ENCODE measurements at places on chromosomes 5 and 9.

DNA sequence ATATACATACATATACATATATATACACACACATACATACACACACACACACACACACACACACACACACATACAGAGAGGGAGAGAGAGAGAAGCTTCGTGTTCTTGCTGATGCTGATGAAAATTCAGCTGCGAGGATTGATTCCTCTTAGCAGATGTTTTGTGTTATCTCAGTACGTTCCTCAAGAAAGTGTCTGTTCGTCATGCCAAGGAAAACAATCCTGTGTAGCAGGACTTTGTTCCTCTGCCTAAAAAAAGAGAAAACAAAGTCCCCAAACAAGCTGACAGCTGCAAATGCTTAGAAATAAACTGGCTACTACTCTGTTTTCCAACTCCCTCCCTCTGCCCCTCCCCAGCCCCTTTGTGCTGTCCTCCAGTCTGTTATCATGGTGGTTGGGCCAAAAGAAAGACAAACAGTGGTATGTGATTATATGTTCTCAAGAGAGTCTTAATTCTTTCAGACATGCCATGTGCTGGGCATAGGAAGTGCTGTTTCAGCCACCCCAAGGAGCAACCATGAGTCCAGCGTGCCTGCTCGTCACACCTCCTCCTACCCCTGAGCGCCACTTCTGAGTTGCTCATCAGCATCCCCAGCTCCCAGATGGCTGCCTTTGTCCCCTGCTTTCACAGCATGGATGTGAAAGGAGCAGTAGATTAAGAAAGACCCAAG lies 71.5 kb upstream of the EQTN start:
- DNase-seq: no peak

DNA sequence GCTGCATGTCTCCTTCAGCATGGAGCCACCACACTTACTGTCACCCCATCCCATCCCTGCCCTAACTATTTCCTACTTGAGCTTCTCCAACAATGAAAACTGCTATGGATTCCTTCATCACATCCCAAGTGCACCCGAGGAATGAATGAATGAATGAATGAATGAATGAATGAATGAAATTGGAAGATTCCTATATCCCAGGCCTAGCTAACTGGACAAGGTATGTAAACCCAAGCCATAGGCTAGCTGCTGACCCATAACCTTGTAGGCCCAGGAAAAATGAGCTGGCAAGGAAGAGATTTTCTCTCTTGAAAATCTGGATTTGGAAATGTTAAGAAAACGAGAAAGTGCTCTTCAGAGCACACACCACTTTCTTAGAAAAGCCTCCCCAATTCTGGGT lies 97.4 kb downstream of the GABBR2 start:
- DNase-seq: no peak

DNA sequence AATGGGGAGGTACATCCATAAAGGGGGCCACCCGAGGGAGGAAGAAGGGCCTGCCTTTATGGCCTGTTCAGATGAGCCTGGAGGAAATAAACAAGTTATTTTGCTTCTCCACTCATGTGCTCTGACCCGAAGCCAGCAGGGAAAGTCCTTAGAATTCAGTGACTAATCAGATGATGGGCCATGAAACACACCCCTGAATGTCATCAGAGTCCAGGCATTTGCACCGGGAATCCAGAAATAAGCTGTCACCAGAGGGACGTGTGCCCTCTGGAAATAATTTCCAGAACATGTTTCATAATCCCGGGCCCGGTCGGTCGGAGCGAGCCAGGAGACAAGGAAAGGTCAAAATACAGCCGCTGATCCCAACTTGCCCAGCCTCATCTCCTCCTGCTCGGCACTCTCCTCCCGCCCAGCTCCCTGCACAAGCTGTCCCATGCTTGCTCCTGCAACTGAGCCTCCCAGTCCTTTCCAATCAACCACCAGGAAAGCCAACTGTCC lies 73.6 kb upstream of the ZNF622 start:
- DNase-seq: peak; percentile 99

DNA sequence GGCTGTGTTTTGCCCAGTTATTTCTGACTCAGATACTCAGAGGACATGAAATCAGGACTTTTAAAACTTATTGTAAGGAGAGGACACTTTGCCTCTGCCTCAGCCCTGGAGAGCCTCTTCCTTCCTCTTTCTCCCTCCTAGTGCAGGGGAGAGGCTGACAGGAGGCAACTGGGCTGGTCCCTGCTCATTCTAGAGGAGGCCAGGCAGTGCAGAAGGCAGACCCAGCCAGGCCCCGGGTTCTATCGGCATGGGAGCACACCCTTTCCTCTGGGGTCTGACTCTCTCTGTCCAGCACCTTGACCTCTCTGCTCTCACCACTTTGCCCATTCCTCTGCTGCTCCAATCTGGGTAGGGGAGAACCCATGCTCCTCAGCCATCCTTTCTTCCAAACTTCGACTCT lies 16.0 kb upstream of the SMIM32 start:
- no peak for DNase-seq

DNA sequence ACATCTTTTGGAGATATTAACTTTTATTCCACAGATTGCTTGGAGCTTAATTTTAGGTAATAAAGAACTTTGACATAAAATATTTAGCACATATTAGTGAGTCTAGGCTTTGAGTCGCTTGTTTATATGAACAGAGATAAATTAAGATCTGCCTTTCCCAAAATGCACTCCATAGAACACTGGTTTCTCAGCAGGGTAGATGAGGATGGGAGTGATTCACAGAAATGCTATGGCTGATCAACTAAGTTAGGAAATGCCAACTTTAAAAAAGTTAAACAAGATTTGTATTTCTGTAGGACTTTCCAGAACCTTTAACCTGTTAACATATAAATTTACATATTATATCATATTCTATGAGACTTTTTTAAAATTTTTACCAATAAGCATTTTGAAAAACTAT lies 65.2 kb downstream of the STARD4 start:
- DNase-seq: no peak

DNA sequence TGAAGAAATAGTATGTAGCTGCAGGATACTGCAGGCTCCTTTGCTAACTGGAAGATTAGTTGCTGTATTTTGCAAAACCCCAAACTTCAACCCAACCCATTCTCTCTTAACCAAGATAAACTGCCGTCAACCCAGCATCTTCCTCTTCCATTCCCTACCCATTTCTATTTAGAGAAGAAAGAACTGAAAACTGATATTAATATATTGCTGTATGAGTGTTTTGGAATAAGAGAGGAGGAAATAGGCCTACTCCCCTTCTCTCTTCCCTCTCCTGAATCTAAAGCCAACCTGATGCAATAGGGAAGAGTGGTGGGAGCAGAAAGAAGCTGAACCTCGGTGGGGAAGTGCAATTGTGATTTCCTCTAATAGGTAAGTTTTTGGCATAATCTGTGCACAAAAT lies 83.7 kb downstream of the TMEM215 start:
- DNase-seq: no peak

- no peak for DNase-seq
These were observed 291.9 kb upstream of the IRX1 start for GRCh38 chr5:3303777-3304176.

DNA sequence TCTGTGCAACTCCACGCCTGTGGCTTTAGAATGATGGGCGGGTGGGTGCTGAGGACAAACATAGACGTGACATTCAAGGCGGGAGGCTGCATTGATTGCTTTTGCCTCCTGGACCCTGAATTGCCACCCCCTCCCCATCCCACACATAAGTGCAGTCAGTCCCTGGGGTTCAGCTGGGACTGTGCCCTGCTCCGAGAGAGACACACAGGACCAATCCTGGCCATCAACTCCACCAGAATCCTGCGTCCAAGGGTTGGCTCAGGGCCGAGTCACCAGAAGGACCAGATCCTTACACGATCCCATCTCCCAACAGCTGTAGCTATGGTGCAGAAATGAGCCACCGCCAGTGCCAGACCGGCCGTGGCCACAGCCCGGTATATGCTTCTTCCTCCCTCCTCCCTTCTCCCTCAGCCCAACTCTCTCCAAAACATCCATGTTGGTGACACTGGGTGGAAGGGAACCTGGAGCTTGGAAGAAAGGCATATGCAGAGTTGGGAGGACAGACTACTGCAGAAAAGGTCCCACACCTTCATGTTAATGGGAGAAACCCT lies 27.4 kb downstream of the IRX2 start:
- DNase-seq: no peak

DNA sequence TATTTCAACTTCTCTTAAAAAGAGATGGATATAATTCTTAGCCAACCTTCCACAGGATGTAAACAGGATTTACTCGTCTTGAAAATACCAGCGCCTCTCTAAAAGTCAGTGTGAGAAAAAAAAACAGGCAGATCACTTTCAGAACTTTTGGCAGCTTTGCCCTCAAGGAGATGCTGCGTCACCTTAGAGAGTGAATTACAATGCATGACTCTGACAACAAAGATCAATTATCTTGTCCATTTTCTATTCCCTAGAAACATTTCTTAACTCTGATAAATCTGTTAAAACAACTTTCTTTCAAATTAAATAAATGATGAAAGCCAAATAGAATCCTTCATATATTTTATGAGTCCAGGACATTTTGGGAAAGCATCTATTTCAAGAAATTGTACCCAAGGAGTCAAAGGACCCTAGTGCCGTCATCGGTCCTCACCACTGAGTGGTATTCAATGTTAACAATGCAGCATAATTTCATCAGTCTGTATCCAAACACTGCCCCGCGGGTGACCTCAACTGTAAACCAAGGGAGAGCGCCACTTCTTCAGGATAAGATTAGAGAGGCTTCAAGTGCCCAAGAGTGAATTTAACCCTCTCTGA lies 536.0 kb downstream of the PDE4D start:
- DNase-seq: no peak

- DNase-seq: no peak
These were observed 359.8 kb upstream of the FAM174A start for GRCh38 chr5:100175346-100175745.

DNA sequence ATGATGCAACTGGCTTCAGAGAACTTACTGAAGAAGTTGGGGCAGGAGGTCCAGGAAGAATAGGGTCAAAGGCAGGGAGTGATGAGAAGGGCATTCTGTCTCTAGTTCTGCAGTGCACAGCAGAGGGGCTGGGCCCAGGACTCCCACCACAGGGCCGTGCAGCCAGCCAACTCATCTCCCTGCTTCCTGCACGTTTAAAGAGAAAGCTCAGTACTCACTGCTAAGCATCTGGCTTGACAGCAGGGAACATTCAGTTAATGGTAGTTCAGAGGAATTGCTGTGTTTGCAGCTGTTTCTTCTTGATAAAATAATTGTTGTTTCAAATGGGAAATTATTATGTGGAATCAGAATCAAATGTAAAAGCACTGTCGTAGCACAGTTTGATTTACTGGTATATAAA lies 25.6 kb upstream of the SCAMP1 start:
- no peak for DNase-seq

DNA sequence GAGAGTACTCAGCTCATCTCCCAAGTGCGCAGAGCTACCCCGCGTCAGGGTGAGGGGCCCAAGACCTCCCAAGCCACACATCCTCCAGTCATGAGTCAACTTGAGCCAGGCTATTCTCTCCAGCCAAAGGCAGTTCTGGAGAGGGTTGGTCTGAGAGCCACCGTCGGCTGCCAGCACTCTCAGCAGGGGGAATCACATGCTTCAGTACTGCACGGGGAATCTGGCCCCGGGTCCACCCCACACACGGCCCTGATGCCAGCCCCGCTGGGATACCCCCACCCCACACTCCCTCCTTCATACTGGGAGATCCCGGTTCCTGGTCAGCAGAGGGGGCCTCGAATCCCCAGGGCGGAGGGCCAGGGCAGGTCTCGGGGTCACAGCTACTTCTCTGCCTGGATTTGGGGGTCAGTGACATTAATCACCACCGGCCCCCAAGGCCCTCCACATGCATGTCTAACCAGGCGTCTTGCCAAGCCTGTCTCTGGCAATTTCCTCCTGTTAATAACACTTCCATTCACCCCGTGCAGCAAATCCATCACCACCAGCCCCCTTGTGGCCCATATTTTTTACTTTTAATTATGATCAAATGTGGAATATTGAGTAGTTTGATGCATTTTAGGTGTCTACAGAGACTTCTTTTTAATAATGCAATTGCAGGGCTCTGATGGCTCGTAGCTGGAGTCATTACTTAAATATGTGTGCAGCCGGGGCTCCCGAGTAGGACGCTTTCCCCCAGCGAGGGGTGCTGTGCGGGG lies 102.9 kb upstream of the PPP1R26 start:
- no peak for DNase-seq

DNA sequence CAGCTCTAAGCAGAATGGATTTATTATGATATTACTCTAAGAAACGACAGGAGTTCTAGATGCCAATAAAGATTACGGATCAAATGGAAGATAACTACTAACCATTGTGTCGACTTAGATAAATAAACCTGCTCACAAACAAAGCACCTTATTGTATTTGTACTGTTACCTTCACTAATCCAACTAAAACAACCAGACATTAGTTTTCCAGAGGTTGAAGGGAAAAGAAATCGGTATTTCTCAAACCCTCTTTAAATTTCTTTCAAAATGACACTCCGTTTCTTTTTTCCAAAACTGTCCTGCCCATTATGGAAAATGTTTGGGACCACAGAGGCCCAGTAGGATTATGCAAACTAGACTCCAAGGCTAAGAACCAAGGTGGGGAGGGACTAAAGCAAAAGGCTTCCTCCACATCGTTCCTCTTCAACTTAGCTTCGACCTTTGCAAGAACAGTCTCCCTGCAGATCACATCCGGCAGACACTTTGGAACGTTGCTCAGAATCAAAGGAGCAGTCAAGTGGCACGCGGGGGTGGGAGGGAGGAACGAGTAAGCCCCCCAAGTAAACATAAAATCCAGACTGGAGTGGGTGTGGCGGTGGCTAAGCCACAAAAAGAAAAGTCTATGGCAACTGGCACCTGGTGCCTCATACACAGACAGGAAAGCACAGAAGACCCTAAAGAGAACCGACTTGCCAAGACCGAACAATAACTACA lies 2.7 kb downstream of the MLLT3 start:
- DNase-seq: no peak

- DNase-seq: no peak
These were observed 560.2 kb upstream of the CDH9 start for GRCh38 chr5:27598576-27598975.

Data from epithelial cell of proximal tubule (primary cell).